SJCRH30 (cell line): ENCODE measurements at places on chromosomes 7 and 10.

GRCh38 chr10:120012131-120012400 lies 119.5 kb downstream of the SEC23IP start:
- DNase-seq, result no peak

DNA sequence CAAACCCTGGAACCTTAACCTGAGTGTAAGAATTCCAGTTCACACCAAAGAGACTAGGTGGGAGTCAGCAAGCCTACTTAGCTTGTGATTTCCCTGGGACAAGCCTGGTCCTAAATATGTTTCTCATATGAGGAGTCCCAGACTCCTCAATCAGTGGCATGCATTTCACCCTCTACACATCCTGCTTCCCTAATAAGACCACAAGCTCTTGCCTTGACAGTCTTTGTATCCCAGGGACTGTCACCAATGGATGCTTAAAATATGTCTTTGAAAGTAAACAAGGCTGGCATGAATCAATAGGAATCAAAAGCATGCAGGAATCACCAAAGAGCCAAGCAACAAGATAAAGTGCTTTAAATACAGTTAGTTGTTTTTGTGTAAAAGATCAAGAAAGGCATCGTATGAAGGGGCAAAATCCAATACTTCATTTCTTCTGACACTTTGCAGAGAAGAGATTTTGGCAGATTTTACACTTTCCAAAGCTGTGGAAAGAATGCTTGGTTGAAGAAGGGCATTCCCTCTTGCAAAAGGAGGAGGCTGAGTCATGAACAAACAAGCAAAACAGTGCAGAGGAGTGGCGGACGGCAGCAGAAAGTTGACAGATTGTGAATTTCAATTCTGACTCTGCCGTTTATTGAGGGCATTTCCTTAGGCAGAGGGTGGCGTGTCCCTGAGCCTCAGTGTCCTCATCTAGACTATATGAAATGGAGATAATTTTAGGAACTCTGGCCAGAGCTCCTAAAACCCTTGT lies 8.5 kb upstream of the NFE2L3 start:
- no peak for DNase-seq

DNA sequence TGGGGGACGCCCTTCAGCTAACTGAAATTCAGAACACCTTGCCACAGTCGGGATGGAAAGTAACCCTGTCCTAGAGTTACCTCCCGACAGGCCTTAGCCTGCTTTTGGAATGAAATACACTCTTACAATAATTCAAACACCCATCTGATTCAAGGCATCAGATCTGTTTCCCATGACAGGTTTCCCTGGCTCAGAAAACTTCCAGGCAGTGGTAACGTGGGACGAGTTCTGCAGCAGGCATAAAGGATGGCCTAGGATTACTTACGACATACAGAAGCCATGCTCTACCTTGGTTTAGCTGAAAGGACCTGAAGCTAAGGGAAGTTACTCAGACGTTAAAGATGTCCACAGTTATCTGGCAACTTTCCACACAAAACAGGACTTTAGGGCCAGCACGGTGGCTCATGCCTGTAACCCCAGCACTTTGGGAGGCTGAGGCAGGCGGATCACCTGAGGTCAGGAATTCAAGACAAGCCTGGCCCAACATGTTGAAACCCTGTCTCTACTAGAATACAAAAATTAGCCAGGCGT lies 5.0 kb downstream of the PAXIP1 start:
- DNase-seq, result no peak

- DNase-seq, result no peak
Measured at GRCh38 chr10:125976960-125977605, 80.7 kb downstream of the FANK1 start.

- no peak for DNase-seq
Measured at GRCh38 chr7:38728145-38728544, 97.0 kb upstream of the AMPH start.
